ENCODE measurements at places on chromosomes 11 and 22. TPM values are rescaled to one million over a fixed set of nuclear protein-coding genes. Genes with fewer than 3 reads are reported as not detected.

DNA sequence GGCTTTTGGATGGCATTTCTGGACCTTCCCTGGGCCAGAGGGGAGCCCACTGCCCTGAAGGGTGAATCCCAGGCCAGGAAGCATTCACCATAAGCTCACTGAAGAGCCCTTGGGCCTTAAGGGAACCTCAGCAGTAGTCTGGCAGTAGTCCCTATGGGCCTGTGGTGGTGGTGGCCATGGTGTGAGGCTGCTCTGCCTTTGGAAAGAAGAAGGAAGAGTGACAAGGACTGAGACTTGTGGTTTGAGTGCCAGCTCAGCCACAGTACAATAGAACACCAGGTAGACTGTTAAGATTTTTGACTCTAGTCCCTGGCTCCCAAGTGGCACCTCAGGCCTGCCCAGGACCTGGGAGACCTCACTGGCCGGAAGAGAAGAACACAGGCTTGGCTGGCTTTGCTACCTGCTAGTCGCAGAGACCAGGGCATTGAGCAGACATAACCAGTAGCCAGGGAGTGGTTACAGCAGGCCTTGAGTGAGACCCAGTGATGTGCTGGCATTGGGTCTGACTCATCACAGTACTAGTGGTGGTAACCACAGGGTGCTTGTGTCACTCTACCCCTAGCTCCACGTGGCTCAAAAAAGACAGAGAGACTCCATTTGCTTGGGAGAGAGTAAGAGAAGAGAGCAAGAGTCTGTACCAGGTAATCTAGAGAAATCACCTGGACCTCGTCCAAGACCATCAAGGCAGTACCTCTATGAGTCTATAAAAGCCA lies 259.8 kb upstream of the BLID start:
- DNase-seq: no peak
- peaks cover 4% of the 10 kb centered on the region for H3K27me3 ChIP-seq
- H3K27ac ChIP-seq: no peak overlapping the region
- peaks cover 10% of the 10 kb centered on the region for H3K4me1 ChIP-seq

DNA sequence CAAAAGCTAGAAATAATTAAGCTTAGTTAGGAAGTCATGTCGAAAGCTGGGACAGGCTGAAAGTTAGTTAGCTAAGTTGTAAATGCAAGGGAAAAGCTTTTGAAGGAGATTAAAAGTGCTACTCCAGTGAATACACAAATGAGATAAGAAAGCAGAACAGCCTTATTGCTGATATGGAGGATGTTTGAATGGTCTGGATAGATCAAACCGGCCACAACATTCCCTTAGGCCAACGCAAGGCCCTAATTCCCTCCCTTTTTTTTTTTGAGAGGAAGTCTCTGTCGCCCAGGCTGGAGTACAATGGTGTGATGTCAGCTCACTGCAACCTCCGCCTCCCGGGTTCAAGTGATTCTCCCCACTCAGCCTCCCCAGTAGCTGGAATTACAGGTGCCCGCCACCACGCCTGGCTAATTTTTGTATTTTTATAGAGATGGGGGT lies 23.3 kb upstream of the WEE1 start:
- no peak overlapping the region for H3K27ac ChIP-seq
- peaks cover 11% of the 10 kb centered on the region for H3K36me3 ChIP-seq
- no peak overlapping the region for H3K4me3 ChIP-seq
- no peaks in the 10 kb centered on the region for H3K27me3 ChIP-seq

DNA sequence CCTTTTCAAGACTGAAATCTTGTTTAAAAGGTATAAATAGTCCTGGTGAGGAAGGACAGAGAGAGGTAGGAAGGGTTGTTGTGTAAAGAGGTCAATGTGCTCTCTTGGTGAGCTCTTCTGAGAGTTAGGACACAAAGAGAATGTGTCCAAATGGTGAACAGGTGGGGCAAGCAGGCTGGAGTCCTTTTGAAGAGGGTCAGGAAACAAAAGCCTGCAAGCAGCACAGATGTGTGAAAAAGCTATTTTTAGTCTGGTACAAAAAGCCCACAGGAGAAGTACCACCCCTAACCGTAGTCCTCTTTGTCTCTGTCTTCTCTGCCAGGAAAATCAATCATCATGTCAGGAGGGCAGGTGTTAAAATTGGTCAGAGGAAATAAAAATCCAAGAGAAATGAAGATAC lies 54.4 kb upstream of the SYN3 start:
- DNase-seq: no peak
- H3K27ac ChIP-seq: no peak overlapping the region
- peaks cover 19% of the 10 kb centered on the region for H3K27me3 ChIP-seq
- no peaks in the 10 kb centered on the region for H3K4me1 ChIP-seq
- no peak overlapping the region for H3K4me3 ChIP-seq

GRCh38 chr11:92960886-92961285 lies 8.6 kb upstream of the MTNR1B start:
- 0 out of 2 replicates have a peak, but pooled peaks cover 2% of the 10 kb centered on the region for H3K4me1 ChIP-seq
- H3K4me3 ChIP-seq: no peak overlapping the region
- H3K27ac ChIP-seq: no peak overlapping the region
- H3K27me3 ChIP-seq: peaks cover 3% of the 10 kb centered on the region
- H3K36me3 ChIP-seq: no peaks in the 10 kb centered on the region

The MISFA gene
- total RNA-seq: 3.2 TPM

DNA sequence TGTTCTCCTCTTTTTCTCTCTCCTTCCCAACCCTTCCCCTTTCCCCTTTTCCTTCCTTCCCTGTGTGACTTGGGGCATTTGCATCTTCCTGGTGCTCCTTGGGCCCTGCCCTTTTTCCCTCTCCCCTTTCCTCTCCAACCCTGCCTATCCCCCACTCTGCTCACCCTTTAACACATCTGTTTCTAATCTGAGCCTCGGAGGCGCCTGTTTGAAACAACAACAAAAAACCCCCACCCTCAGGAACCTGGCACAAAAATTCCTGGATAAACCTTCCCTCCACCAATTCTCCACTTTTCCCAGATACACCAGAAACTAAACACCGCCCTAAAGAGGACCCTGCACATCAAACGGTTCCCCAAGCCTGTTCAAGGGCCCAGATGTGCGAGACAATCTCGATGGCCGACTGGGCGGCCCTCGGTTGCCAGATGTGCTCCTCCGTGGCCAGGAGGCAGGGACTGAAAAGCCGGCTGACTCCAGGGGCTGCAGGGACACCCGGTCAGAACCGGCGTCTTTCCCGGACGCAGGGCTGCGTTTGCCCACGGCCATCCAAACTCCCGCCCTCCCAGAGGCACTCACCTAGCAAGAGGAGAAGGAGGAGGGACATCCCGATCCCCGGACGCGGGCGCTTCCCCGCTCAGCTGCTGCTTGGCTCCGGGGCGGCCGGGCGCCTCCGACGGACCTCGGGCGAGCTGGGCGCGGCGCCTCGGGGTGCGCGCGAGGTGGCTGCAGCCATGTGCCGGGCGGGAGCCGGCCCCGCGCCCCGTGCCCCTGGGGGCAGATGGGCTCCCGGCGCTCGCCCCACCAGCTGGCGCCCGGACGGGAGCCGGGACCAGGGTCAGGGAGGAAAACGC lies 486 bp downstream of the CLMP start:
- H3K27ac ChIP-seq: peak overlapping the region; percentile 82
- peak overlapping the region; percentile 91 for H3K4me3 ChIP-seq
- peaks cover 25% of the 10 kb centered on the region for H3K27me3 ChIP-seq
- peaks cover 4% of the 10 kb centered on the region for H3K36me3 ChIP-seq
- H3K4me1 ChIP-seq: peaks cover 55% of the 10 kb centered on the region
- peak; percentile 73 for DNase-seq

The SMC1B gene
- 0.11 TPM for total RNA-seq

- no peaks in the 10 kb centered on the region for H3K36me3 ChIP-seq
- H3K27me3 ChIP-seq: no peaks in the 10 kb centered on the region
- H3K4me1 ChIP-seq: peaks cover 10% of the 10 kb centered on the region
Measured at GRCh38 chr22:46974077-46974476, 211.6 kb downstream of the TBC1D22A start.

GRCh38 chr11:47881145-47881544 lies 33.0 kb upstream of the NUP160 start:
- no peak overlapping the region for H3K27ac ChIP-seq
- H3K4me1 ChIP-seq: no peaks in the 10 kb centered on the region
- H3K4me3 ChIP-seq: no peak overlapping the region
